ENCODE measurements at places on chromosomes 4 and X.

DNA sequence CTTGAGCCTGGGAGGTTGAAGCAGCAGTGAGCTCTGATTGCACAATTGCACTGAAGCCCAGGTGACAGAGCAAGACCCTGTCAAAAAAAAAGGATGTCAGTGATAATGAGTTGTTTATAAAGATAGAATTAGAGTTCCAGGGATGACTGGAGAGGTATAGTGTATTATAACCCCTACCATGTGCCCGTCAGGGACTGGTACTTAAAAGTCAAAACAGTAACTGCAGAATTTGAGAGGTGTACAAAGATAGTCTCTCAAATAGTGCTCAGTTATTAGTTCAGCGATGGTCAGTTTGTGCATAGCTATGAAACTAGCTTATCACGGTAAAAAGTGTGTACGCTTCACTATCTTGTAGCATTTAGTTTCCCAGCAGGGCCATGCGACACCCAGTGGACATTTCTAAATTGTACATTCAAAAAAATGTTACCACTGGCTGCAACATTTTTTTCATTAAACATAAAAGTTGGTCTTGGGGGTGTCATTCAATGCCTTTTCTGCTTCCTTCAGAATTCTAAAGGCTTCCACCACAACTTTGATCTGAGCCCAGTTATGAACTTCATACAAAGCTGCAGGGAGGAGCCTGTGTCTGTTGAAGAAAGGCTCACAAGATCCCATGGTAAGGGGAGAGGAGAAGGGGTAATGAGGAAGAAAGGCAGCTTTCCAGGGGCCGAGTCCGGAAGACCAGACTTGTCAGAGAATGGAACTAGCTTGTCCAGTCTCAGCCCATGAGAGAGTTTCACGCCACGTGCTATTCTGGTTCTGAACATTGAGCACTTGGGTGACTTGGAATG, 9.2 kb upstream of the GYG2 start:
- DNase-seq: no peak

DNA sequence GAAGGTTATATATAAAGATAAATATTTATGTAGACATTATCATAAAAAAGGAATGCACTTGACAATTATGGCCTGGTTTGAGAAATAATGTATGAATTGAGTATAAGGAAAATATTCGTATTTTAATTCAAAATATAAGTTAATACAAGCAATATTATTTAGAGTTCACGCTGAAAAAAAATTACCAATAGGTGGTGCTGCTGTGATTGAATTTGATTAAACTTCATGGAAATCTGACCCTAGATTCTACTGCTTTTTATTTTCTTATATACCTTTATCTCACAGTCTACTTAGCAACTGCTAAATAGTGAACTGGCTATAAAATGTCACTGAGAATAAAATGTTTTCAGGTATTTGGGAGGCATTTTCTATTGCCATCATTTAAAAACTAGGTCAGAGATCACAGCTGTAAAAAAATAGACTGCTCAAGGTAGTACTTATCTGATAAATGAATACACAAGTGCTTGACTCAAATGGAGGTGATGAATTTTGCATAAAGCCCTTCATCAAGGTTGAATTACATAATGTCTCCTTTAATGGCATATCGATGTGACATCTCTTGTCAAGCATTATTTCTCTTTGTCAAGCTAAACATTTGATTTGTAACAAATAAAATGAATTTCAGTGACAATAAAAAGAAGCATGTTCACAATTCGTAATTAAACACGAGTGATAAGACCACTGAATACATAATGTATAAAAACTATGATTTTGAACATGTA, 1638.8 kb upstream of the PCDH7 start:
- DNase-seq: no peak

GRCh38 chr4:77742054-77742453, 77.1 kb downstream of the CNOT6L start:
- DNase-seq: no peak

- no peak for DNase-seq
Measured at GRCh38 chr4:37562592-37562991, 123.6 kb downstream of the RELL1 start.

- DNase-seq: peak; percentile 78
Measured at GRCh38 chr4:38310446-38311043, 350.3 kb downstream of the PTTG2 start.

- DNase-seq: peak; percentile 4
Measured at GRCh38 chrX:132025041-132025440, 1.9 kb downstream of the STK26 start.

DNA sequence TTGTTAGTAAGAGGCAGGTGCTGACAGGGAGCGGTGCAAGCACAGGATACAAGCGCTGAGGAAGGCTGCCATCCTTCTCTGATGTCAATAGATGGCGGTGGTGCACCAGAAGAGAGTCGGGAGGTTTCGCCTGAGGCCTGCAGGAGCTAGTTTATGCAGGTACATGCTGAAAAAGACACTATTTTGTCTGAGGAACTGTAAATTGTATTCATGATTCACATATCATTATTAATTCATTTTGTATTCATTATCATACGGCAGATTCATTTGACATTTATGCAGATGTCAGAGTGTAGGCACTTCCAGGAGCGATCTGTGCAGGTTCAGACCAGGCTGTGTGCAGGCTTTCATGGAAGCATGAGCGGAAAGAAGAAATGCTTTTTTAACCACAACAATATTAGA, 824.0 kb downstream of the STIM2 start:
- DNase-seq: no peak

GRCh38 chrX:150205011-150205410, 158.1 kb upstream of the MAMLD1 start:
- no peak for DNase-seq

DNA sequence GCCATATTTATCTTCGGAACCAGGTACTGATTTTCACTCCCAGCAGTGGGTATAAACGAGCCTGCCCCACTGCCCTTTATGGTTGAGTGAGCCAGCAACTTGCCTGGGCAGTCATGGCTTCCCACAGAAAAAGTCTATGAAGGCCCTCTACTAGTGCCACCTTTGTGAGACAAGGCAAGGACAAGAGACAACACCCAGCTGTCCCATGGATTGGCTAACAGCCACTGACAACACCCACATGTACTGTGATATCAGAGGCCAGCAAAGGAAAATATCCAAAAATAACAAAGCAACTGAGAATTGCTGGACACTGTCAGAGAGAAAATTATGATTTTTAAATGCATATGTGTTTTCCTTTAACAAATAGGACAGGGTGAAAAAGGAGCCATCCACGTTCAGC, 248.4 kb upstream of the TTC29 start:
- no peak for DNase-seq

DNA sequence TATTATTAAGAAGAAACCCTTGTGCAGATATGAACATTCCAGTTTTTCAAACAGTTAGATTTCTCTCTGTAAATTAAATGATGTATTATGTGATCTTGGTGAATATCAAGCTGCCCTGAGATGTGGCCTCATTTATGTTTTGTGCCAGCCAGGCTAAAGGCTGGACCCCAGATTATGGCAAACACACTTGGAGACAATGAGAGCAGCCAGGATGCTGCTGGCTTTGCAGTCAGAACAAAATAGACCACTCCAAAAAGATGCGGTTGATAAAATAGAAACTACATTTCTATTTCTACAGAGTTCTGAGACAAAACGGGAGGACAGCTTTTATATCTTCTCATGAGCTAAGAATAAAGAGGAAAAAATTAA, 296.5 kb downstream of the PPP3CA start:
- no peak for DNase-seq

DNA sequence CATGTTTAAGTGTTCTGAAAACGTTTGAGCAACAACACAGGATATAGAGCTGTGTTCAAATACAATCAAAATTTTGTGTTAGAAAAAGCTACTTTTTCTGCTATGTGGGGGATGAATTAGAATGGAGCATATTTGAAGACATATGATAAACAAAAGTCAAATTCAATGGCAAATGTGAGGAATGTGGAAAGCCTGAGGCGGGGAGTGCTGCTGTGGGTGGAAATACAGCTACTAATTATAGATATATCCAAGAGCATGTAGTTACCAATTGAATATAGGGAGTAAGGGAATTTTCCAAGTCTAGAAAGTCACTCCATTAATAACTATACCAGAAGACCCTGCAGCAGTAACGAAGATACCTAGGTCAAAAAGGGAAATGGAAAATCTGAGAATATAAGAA, 2370.4 kb upstream of the TENM3 start:
- no peak for DNase-seq

- no peak for DNase-seq
Measured at GRCh38 chr4:153706519-153706918, 22.4 kb downstream of the TLR2 start.

- DNase-seq: no peak
Measured at GRCh38 chrX:848386-848785, 217.8 kb downstream of the SHOX start.

GRCh38 chr4:38865445-38865844, 2.2 kb upstream of the FAM114A1 start:
- no peak for DNase-seq

GRCh38 chrX:63275127-63275526, 76.0 kb downstream of the SPIN4 start:
- DNase-seq: no peak

- no peak for DNase-seq
Measured at GRCh38 chr4:1214101-1215095, 34.5 kb downstream of the CTBP1 start.

DNA sequence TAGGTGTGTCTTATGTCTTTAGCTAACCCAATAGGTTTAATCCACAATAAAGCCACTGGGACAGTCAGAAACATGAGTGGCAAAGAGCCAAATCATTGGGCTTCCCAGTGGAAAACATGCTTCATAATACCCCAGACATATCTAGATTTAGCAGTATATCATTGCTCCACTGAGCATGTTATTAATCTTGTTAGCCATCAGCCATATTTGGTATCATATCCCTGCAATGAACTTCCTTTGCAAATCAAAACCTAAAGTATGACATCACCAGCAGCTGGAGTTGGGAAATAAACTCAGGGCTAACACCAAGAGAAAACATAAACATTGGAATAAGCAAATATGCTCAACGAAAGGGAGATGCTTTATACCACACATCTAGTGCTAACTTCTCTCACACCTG, 280.8 kb upstream of the NOCT start:
- DNase-seq: no peak

DNA sequence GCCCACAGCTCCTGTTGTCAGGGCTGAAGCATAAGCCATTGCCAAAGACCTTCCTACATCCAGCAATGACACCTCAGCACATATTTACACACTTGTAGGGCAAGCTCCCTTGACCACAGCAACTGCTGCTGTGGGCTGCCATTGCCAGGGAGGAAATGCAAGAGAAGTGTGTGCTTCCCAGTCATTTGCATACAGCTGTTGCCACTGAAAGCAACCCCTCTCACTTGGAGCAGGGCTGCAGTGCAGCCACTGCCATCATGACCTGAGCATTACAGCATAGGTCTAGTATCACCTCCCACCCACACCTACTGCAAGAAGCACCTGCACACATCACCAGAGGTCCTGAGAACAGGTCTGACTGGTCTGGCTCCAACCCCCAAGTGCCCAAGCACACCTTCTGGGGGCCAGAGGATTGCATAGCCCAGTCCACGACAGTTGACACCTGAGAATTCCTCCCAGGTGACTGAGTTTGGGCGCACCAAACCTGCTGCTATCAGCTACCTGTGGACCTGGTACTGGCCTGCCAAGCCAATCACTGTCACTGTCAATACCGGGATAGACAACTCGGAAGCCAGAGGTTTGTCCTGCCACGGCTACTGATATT, 636.5 kb upstream of the SLIT2 start:
- no peak for DNase-seq

DNA sequence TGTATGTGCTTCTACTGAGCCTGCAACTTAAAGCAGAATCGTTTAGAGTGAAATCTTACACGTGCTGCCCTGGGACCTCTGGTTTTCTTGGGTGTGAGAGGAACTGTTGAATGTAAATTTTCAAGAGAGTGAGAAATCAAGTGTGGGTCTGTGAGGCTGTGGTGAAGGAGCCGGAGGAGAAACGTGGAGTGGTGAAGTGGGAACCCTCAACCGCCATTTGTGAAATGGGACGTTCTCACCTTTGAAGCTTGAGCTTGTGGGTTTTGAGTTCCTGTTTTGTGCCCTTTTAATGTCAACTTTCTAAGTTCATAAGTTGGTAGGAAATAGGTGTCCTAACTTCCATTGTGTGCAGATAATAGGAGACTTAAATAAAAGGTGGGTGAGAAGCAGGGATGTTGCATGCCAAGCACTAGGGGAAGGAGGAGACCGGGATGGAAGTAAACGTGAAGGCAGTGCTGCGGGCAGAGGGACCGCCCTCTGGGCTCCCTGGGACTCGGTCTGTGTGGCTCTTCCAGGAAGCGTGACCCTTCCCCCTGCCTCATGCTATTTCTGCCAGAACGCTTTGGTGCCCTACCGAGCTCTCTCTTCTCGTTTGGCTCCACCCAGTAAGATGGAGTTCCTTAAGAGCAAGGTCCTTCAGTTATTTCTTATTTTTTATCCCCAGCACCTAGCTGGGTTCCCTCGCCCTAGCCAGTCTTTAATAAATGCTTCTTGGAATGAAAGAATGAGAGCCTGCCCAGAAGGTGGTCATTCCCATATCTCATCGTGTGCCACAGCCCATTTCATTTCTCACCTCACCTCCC, 56.0 kb downstream of the TMEM131L start:
- DNase-seq: peak; percentile 66

GRCh38 chr4:85919200-85919887, 440.5 kb downstream of the MAPK10 start:
- no peak for DNase-seq

GRCh38 chr4:24121395-24122175, 231.7 kb upstream of the PPARGC1A start:
- DNase-seq: no peak

DNA sequence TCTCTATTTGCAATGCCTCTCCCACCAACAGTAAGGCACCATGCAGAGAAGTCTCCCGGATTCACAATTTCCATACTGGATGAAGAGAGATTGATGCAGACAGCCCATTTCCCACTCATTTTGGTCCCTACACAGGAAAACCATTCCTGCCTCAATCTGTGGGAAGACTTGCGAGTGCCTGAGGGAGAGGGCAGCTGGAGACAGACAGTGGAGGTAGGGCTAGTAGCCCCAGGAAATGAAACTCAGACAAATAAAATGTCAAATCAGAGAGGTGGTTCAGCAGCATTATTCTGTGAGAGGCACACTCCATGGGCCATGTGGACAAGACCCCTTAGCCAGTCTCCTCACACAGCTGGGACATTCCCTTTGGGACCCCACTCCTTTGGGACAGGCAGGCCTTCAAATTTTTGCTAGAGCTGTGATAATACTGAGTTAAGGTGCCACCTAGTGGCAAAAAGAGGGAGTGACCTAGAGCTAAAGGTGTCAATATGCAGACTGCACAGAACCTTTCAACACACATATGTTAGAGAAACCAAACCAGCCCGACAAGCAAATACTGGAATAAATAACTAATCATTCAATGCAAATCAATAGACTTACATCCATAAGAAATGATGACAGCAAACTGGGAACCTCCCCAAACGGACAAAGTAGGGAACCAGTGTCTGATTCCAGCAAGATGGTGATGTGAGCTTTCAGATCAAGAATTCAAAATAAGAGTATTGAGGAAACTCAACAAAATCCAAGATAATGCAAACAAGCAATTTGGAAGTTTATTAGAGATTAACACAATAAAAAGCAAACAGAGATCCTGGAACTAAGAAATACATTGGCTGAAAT, 1865.3 kb upstream of the AGA start:
- peak; percentile 13 for DNase-seq
